ENCODE measurements at places on chromosomes 6 and 20. TPM values are rescaled to one million over a fixed set of nuclear protein-coding genes. Genes with fewer than 3 reads are reported as not detected.

KIF13A gene
- polyA plus RNA-seq = 32.4 TPM

GTSF1L gene
- not detected for polyA plus RNA-seq

CDSN gene
- polyA plus RNA-seq = not detected

ADAM33 gene
- polyA plus RNA-seq = 26.1 TPM

FYN gene
- 126 TPM for polyA plus RNA-seq

AKAP7 gene
- polyA plus RNA-seq = 16.6 TPM
